ENCODE measurements at places on chromosomes 3 and 15.

DNA sequence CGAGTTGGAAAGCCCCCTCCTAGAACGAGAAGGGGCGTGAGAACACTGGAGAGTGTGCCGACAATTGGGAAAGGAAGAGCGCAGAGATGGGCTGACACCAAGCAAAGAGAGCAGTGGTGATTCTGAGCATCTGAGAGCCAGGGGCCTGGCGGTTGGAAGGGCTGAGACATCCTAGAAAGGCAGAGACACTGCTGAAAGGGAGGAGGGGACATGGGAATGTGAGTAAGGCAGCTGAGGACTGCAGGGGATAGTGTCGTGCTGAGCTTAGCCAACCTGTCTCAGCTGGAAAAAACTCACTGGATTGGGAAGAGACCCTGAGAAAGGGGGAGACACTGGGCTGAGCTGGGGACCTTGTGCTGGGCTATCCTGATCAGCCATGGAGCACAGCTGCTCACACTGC, 58.1 kb upstream of the SLC6A6 start:
- DNase-seq, result no peak

GRCh38 chr3:183822631-183823030, 2.7 kb downstream of the MAP6D1 start:
- peak; percentile 82 for DNase-seq

DNA sequence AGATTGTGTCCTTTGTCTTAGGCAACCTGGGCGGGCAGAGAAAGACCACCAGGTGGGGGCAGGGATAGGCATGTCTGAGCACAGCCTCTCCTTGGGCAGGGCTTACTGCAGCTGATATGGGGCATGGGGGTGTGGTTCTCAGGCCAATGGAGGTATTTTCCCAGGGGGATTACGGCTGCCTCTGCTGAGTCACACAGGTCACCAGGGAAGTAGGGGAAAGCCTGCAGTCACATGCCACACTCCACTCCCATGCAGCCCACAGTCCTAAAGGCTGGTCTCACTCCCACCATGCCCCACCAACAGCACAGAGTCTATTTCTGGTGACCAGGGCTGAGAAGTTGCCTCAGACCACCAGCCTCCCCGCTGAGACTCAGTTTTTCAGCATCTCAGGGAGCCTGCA, 466.4 kb downstream of the DIPK2A start:
- no peak for DNase-seq

- peak; percentile 58 for DNase-seq
These were observed 48.4 kb upstream of the IP6K2 start for GRCh38 chr3:48765376-48765775.

DNA sequence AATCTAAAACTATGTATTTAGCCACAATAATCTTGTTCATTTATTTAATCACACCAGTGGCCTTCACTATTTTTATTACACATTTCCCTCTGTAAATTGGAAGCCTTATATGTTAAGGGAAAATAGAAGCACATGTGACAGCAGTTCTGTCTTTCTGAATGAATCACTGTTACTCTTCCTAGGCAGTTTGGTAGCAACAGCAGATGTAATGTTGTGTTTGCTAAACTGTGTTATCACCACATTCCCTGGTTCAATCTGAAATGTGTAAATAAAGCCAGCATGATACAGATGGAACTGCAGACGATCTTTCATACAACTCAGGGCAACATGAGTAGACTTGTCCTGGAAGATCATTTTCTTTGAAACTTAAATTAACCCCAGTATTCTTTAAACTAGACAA, 220.1 kb downstream of the MCTP2 start:
- no peak for DNase-seq

GRCh38 chr15:39188930-39189329, 391.9 kb upstream of the THBS1 start:
- DNase-seq, result peak; percentile 33

DNA sequence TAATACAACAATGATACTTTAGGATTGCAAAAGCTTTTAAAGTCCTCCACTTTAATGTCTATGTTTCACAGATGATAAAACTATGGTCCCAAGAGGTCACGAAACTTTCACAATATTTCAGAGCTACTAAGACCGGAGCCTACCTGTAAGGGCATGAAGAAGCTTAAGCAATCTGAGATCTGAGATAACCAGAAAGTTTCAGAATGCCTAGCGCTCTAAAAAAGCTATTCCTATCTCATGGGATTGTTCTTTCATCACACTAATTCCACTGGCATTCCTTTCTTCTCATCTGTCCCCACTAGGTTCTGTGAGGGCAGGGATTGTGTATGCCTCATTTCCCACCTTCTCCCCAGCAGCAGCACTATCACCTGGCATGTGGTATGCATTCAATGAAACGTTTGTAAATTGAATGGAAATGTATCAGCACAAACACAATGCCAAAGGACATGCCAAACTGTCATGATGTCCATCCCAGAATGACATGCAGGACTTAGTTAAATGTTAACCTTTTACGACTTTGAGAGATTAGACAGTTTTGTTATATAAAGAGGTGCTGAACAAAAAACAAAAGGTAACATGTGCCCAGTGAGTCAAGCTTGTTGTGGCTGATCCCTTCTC, 104.7 kb upstream of the NR2F2 start:
- no peak for DNase-seq

GRCh38 chr3:173838644-173839043, 441.1 kb downstream of the NLGN1 start:
- no peak for DNase-seq

DNA sequence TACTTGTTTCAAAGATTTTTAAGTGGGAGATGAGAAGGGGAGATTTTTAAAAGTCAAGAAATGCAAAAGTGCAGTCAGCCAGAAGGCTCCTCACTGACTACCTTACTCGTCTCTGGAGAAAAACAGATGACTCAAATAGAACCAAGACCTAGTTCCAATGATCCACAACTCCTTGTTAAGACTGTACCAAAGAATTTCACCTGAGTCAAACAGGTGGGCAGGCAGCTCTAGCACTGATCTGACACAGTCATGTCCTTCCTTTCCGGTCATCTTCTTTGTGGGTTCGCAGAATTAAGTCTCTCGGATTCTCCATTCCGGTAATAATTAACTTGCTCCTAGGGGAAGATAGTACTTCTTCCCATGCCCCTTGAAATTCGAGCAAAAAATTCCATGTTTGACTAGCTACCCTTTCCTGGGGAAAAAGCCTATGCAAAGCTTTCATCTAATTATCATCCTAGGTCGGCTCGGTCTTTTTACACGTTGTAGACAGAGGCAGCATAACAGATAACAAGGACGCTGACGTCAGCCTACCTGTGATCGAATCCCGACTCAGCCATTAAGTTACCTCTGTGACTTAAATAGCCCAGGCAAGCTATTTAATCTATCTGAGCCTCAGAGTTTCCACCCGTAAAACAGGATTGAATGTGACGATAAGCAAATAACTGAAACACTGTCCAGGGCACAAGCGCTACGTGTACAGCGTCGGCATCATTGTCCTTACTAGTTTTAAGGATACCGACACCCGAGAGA, 758 bp downstream of the SELENOK start:
- peak; percentile 40 for DNase-seq

DNA sequence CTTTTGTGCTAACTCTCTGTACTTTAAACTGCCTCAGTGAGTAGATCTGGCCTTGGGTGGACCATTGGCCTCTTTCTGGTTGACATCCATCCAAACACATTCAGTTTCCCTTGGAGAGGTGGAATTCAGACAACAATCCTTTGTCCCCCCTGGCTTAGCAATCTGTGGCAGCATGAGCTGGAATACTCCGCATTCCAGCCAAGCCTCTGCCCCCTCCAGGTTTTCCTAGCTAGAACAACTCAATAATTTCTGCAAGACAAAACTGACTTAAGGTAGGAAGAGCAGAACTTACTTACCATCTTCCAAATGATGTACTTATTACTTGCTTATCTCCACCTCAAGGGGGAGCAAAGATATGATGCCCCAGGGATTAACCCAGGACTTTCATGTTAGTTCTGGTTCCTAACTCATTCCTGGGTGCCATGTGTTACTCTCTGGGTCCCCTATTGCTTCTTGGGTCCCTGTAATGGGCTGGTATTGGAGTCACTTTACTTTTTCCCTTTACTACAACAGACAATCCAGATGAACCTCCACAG, 21.8 kb upstream of the IL16 start:
- DNase-seq, result no peak

GRCh38 chr15:52213206-52213605, 22.0 kb upstream of the GNB5 start:
- no peak for DNase-seq

DNA sequence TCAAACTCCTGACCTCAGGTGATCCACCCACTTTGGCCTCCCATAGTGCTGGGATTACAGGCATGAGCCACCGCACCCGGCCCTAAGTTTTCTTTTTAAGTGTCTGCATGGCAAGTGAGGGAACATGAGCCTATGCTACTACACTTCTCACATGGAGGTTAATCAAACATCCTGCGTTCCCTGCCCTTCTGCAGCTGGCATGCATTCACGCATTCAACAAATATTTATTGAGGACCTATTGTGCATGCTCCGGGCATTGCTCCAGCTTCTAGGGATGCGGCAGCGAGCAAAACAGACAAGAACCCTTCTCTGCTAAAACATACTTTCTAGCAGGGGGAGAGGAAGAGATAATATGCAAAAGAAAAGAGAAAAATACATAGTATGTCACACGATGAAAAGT, 42.6 kb upstream of the ACKR4 start:
- DNase-seq, result peak; percentile 31

GRCh38 chr3:142595581-142595950, 627 bp upstream of the PLS1 start:
- no peak for DNase-seq

All from pons (tissue), 1 donor.